ENCODE measurements at places on chromosomes 1 and 21.

- no peak for DNase-seq
These were observed 59.8 kb downstream of the CAPN9 start for GRCh38 chr1:230807029-230807428.

DNA sequence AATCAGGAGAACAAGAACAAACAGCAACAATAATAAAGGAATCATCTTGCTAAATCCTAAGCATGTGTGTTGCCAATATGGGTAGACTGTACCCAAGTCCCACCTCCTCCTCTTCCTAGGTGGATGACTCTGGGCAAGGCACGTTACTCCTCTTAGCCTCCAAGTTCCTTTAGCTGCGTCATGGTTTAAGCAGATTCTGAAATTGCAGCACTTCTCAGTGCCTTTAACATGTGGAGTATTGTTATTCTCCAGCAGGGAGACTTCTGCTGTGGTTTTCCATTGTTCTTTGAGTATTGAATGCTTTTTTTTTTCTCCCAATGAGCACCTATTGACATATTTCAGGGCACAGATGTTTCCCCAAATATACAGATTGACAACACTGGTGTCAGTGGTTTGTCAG lies 15.5 kb downstream of the ARHGEF10L start:
- no peak for DNase-seq

DNA sequence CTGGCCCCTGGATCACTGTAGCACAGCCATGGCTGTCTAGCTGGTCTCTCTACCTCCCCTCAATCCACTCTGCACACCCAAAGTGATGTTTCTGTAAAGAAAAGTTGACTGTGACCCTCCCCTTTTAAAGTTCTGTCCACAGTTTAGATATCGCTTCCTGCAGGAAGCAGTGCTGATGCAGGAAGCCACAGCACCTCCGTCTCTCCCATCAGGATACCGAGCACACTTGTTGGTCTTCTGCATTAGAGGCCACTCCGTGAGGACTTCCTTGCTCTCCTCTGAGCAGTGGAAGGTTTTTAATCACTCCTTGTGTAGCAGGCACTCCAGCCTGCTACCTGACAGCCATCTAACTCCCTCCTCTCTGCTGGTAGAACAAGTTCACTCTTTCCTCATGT lies 69.5 kb downstream of the GADD45A start:
- no peak for DNase-seq

GRCh38 chr1:158095737-158096335 lies 84.9 kb upstream of the CD1D start:
- no peak for DNase-seq

DNA sequence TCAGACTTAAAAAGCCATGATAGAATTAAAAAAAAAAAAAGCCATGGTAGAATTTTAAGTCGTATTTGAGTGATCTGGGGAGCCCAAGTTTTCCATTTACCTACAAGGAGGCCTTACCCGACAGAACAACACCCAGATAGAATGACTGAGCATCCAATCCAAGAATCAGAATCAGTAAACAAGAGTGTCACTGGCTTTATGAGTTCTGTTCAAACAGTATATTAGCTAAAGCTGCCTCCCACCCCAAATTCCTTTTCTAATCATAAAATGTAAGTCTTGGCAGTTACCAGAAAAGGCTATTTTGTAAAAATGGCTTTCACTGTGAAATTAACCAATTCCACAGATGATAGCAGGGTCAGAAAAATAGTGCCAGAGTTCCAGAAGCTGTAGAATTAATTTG lies 1.2 kb downstream of the GTF2B start:
- DNase-seq: no peak

- DNase-seq: no peak
These were observed 45.1 kb downstream of the ERI3 start for GRCh38 chr1:44310006-44310405.
